ENCODE measurements at places on chromosomes 7 and 10.

DNA sequence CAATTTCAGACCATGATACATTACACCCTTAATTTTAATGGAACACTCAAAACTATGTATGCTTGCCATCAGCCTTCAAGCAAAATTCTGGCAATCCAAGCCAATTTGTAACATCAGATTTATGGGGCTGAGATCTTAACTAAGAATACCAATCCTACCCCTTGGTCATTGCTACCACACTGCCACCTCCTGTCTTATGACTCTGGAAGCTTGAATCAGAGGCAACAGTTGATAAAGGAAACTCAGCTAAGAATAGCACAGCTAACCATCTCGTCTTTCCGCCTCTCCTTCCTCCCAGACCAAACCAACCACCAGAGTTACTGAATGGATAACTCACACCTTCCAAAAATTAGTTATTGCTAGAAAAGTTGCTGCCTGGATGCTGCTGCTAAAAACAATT lies 7.4 kb downstream of the IGF2BP3 start:
- no peak for DNase-seq

DNA sequence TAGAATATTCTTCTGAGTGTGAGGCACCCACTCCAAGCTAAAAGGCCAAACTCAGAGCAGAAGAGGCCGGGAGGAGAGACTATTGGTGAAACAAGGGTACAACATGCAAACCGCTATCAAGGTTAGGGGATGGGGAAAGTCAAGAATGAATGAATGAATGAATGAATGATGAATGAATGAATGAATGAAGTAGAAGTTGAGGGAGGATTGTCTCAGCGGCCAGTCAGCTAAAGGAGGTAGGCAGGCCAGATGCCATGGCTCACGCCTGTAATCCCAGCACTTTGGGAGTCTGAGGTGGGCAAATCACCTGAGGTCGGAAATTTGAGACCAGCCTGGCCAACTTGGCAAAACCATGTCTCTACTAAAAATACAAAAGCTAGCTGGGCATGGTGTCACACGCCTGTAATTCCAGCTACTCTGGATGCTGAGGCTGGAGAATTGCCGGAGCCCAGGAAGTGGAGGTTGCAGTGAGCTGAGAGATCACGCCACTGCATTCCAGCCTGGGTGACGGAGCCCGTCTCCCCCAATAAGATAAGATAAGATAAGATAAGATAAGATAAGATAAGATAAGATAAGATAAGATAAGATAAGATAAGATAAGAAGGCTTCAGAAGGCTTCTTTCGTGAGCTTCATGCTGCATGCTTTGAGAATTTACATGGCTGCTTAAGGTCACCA lies 250.8 kb downstream of the CCDC3 start:
- no peak for DNase-seq

- DNase-seq: no peak
Measured at GRCh38 chr10:49642311-49642710, 28.5 kb downstream of the CHAT start.

DNA sequence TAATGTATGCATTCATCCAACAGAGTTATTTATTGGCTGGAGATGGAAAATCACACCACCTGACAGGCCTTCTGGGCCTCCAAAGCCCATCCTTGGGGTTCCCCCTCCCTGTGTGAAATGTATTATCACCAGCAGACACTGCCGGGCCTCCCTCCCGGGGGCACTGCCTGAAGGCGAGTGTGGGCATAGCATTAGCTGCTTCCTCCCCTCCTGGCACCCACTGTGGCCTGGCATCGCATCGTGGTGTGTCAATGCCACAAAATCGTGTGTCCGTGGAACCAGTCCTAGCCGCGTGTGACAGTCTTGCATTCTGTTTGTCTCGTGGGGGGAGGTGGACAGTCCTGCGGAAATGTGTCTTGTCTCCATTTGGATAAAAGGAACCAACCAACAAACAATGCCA lies 15.3 kb downstream of the TACR2 start:
- DNase-seq: no peak

GRCh38 chr7:38628630-38629385 lies 2.4 kb downstream of the AMPH start:
- no peak for DNase-seq

GRCh38 chr7:33698041-33698440 lies 207.3 kb upstream of the BMPER start:
- DNase-seq: no peak

- no peak for DNase-seq
Measured at GRCh38 chr7:81248420-81248819, 329.6 kb upstream of the SEMA3C start.

DNA sequence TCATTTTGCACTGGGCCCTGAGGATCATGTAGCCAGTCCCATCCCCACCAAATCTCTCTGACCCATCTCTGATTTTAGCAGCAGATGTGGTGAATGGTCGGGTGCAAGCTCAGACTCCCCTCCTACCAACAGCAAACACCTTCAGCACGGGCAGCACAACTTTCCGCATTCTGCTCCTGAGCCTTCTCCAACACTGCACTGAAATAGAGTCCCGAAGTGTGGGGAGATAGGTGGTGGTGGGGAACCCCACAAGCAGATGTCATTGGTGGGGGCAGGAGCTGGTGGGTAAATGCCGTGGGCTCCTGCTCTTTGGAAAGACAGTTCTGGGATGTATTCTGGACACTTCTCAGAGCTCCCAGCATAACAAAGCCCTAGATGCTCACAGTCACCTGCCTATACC lies 9.6 kb upstream of the CTBP2 start:
- no peak for DNase-seq

DNA sequence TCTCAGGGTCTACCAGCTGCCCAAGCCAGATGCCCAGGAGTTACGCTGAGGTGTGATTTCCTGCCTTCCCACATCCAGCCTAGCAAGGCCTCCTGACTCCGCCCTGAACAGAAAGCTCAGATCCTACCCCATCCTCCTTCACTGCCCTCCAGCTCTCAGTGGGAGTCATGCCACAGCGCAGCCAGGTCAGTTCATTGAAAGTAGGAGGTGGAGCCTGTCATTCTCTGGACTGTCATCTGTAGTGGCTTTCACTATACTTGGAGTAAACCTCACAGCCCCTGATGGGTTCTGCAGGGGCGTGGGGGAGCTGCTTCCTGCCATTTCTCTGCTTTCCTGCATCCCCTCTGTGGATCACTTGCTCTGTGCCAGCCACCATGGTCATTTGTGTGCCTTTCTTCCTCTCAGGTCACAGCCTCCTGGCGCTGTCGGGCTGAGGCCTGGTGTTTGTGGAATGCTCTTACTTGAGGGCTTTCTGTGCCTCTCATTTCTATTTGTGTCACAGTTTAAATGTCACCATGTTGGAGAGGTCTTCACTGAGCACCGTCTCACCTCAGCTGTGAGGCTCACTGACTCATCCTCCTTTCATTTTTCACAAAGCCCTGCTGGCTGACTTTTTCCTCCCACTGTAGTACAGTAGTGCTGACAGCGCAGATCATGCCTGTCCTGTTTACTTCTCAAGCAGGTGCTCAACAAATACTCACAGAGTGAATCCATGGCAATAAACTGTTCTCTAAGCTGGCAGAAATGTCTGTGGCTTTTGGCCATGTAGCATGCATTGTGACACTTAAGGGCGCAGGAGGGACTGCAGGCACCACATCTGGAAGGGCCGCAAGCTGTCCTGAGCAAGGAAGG lies 61.0 kb upstream of the TMEM248 start:
- no peak for DNase-seq

DNA sequence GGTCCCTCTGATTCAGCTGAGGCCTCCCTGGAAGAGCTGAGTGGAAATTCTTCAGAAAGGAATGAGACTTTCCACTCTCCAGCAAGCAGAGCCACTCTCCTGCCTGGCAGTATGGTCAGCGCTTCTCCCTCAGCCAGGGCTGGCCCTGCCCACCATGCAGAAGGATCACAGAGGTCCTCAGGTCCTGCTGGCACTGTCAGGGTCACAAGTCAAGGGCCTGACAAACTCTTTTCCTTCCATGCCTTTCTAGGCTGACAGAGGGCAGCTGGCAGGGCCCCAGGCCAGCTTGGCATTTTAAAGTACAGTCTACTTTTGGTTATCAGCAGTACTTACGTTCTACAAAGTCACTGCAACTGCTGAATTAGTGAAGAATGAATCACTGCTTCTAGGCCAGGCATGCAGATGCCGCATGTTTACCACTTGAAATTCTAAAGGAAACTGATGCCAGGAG lies 119.3 kb upstream of the FRMD4A start:
- DNase-seq: no peak

DNA sequence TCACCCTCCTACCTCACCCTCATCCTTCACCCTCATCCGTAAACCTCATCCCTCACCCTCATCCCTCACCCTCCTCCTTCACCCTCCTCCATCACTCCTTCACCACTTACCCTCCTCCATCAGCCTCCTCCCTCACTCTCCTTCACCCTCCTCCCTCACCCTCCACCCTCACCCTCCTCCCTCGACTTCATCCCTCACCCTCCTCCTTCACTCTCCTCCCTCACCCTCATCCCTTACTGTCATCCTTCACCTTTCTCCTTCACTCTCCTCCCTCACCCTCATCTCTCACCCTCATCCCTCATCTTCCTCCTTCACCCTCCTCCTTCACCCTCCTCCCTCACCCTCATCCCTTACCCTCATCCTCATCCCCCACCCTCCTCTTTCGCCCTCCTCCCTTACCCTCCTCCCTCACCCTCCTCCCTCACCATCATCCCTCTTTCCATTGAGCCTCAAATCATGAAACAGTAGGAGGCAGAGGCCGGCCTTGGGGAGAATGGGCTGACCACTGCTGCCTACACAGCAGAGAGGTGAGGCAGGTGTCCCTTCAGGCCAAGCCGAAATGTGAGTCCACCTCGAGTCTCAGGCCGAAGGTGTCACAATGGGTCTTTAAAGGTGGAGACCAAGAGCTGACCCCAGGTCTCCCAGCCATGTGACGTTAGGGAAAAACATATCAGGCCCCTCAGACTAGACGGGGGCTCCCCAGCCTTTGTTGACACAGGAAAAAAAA lies 53.0 kb downstream of the PDGFA start:
- no peak for DNase-seq

Data from activated CD8-positive, alpha-beta memory T cell treated with anti-CD3 and anti-CD28 coated beads for 1 hour (primary cell).